ENCODE measurements at places on chromosomes 1 and 21.

DNA sequence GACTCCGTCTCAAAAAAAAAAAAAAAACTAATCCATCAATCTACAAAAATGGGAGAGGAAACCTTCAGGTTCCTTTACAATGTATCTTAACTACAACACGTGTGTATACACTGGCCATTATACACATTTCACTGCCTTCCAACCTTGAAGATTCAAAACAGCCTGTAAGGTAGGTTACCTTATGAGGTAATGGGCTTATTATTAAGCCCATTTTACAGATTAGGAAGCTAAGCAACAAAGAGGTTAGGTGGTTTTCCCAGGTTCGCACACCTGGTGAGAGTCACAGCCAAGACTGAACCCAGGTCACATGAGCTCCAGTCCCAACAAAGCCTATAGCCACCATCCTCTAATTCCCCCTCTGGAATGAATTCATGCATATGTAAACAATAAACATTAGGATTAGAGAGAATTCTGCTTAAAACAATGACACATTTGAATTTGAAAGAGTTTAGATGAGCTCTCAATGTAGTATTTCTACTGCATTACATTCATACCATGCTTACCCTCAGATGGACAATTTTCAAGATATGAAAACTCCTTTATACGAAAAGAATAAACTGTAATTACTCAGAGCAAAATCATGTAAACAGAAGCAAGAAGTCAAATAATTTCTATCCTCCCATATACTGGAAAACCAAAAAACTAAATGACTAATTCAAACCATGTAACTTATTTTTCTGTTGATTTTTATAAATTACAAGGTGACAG, 54.8 kb downstream of the EIF4G3 start:
- DNase-seq, result no peak

DNA sequence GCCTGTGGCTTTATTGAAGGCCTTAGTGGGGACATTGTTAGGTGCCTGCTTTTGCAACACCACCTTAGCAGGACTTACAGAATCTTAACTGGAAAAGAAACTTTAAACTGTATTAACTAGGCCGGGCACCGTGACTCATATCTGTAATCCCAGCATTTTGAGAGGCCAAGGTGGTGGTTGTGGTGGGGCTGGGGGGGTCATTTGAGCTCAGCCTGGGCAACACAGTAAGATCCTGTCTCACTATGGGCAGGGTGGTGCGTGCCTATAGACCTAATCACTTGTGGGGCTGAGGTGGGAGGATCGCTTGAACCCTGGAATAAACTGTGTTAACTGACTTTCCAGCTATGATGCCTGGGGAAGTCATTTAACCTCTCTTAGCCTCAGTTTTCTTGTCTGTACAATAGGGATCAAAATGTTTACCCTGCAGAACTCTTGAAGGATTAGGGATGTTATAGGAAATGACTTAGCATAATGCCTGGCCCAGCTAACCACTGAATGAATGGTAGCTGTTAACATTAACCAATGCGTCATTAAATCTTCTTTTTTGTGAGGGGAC, 39.5 kb downstream of the IER5 start:
- DNase-seq, result no peak

DNA sequence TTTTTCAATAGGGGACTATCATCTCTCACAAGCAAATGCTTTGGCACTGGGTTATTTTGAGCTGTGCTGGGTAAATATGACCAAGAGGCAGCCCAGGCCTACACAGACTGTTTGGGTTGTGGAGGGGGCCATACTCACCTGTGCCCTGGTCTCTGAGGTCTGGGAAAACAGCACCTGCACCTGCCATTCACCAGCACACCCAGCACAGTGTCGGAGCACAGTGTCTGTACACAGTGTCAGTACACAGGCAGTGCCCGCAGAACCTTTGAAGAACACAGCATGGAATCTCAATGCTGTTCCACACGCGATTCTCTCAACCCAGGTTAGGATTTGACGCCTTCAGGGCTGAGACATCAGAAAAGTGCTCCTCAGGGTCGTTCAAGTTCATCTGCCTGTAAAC, 35.0 kb upstream of the FAM89A start:
- no peak for DNase-seq

DNA sequence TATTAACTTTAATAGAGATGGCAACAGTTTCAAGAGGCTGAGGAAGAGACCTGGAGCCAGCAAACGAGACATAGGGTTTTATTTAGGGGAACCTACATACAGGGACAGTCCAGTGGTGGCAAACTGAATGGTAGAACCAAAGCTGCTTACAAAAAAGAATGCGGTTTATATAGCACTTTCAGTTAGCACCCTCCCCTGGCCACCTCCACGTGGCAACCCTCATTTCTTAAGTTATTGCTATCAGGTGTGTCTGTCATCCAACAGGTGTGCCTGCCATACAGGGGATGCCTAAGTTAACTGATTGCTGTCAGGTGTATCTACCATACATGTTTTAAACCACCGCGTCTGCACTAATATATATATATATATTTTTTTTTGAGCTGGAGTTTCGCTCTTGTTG, 129.2 kb upstream of the DUSP10 start:
- DNase-seq, result no peak

- DNase-seq, result no peak
These were observed 7.1 kb upstream of the DR1 start for GRCh38 chr1:93338387-93339146.

DNA sequence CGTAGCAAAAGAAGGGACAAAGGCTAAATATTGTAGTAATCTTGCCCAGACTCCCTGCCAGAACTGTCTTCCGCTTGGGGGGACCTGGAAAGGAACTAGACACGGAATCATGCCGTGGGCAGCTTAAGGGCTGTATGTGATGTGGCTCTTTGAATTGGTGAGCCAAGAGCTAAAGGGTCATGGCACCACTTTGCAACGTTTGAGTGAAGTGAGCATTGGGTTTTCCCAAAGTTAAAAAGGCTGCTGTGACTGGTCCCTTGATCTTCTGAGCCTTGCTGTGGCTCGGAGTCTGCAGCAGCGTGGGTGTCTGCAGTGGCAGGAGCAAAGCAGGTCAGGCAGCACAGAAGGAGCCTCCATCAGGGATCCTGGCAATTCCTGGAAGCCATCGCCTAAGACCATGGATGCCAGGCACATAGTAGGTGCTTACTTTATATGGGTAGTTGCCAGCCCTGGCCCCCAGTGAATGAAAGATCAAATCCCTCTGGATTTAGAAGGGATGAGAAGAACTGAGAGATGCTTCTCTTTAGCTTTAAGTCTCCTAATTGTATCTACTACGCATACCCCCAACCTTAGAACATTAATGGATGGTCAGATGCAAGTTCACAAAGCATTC, 1.8 kb downstream of the SMYD2 start:
- no peak for DNase-seq

DNA sequence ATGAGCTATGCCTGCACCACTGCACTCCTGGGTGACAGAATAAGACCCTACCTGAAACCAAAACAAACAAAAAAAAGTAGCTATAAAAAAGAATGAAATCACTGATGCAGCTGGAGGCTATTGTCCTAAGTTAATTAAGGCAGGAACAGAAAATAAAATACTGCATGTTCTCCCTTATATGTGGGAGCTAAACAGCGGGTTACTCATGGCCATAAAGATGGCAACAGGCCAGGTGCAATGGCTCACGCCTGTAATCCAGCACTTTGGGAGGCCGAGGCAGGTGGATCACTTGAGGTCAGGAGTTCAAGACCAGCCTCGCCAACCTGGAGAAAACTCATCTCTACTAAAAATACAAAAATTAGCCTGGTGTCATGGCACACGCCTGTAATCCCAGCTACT, 152.7 kb downstream of the PIK3R3 start:
- DNase-seq, result no peak

DNA sequence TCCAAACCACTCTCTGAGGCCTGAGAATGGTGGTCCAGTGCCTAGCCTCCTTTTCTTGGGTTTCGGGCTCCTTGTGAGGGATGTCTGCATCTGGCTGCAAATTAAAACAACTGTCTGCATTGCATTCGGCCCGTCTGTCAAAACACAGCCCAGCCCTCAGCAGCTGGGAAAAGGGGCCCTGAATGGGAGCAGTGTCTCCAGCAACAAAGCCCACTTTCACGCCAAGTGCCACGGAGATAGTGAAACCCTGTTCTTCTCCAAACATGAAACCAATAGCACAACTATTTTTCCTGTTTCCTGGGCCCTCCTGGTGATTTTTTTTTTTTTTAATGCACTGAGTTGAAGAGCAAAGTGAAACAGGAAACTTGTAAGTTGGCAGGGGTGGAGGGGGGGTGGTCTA, 138.4 kb downstream of the PLXNA2 start:
- no peak for DNase-seq

GRCh38 chr1:164774413-164774812, 215.4 kb downstream of the PBX1 start:
- DNase-seq, result no peak

DNA sequence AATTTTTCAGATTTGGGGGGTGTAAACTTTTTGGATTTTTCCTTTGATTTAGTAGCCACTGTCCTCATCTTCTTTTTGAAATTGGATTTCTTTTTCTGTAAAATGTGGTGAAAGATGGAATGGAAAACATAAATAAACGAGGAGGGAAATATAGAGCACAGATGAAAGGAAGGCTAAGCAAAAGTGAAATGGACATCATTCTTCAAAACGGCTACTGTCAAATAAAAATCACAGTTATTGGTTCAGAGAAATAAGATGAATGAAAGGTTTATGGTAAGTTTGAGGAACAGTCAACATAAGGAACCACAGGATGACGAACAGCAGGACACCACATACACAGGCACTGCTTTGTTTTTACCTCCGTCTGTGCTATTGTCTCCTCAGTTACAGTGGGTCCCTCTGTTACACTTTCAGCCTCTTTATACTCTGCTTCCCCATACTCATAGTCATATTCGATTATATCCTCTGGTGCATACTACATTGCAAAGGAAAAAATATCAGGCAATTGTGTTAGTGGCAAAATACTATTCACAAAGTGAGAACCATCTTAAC, 82.4 kb downstream of the COL11A1 start:
- no peak for DNase-seq

- peak; percentile 32 for DNase-seq
These were observed 41.8 kb upstream of the PWP2 start for GRCh38 chr21:44065428-44065827.

DNA sequence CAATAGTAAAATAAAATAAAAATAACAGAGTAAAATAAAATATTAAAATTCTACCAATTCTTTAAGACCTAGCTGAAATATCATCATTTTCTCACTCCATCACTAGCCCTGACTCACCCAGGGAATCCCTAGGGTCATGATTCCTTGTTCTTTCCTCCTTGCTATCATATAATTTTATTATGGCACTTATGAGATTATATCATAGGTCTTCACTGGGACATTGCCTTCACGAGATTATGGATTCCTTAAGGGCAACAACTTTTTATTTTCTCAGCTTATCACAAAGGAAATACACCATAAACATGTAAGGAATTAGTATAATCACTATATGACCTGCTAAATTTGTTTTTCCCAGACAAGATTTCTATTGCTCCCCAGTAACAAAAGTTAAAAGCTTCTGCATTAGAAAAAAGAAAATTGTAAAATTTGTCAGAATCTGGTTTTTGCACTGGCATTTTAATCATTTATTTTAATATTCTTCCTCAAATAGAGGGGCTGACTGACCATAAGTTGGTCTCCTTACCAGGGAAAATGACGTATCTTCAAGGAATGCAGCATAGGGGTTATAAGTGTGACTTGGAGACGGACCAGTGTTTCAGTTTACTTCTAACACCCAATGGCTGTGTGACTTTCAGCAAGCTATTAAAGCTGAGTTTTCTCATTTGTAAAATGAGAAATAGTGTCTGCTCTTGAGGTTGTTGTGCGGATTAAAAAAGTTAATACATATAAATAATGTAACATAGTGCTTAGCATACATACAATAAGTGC, 8.8 kb upstream of the CLCA4 start:
- no peak for DNase-seq

- no peak for DNase-seq
These were observed 4.2 kb downstream of the KISS1 start for GRCh38 chr1:204192046-204192445.

GRCh38 chr1:60583696-60584095, 498.7 kb upstream of the NFIA start:
- no peak for DNase-seq

GRCh38 chr21:45403825-45404729, 888 bp upstream of the COL18A1 start:
- peak; percentile 88 for DNase-seq

DNA sequence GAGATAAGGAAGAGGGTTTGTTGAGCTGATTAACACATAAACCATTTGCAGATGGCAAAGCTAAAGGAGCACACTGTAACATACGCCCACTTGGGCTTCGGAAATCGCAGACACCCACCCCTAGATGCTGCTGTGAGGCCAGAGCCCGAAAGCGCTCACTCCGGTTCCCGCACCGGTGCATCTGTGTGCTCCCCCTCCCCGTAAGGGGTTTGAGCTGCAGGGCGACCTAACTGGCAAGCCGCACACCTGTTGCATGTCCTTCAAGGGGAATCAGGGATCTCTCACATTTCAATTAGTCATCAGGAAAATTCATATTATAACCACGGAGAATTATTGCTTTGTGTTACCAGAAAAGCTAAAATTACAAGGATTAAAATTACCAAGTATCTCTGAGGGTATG, 1.4 kb upstream of the CFH start:
- no peak for DNase-seq

GRCh38 chr1:185156288-185156853, 382 bp downstream of the TRMT1L start:
- no peak for DNase-seq

DNA sequence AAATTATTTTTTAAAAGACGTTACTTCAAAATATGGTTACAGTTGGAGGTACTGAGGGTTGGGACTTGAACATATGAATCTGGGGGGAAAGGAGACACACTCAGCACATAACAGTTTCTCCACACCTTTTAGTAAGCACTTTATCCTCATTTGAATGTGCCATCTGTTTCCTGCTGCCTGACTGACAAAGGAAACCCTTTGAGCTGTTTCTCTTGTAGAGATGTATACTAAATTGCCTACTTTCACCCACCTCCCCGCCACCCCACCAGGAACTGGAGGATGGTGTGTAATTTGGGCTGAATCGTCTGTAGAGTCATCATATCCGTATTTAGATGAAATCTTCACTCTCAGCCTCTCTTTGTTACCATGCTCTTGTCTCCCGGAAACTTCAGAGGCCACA, 108.1 kb downstream of the KAZN start:
- no peak for DNase-seq

DNA sequence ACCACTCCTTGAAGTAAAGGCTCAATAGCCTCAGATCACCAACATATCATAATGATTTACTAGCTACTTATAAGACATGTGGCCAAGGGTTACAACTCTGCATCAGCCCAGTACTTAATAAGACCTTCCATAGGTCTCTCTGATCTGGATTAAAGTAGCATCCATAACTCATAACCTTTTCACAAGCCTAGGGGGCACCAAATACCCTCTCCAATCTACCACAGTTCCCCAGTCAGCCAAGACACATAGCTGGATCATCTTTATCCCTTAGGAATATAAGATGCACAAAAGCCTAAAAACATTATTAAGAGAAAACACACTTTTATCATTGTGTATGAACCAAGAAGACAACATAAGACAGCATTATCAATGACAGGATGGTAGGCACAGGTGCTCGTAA, 22.1 kb downstream of the SSX2IP start:
- no peak for DNase-seq

GRCh38 chr1:186212568-186213224, 162.4 kb downstream of the TPR start:
- no peak for DNase-seq

All from ascending aorta (tissue), 2 donors.